ENCODE measurements at places on chromosomes 4 and X.

DNA sequence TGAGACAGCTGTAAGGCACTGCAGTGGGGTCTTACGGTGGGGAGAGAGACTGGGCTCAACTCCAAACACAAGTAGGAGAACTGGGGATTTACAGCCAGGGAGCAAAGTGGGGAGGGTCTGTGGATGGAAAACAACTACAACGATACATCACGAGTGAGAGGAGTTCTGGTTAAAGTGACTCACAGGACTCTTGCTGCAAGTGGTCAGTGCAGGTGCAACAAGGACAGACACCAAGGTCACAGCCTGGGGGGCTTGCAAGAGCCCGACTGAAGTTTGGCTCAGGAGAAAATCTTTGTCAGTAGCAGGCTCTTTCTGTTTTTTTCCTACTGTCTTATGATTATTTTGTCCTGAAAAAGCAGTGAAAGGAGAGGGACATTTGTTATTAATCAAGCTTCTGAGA lies 10.1 kb upstream of the FAT1 start:
- no peak for DNase-seq

- DNase-seq: no peak
Observed at GRCh38 chr4:146340798-146341197, 126.5 kb downstream of the REELD1 start.

DNA sequence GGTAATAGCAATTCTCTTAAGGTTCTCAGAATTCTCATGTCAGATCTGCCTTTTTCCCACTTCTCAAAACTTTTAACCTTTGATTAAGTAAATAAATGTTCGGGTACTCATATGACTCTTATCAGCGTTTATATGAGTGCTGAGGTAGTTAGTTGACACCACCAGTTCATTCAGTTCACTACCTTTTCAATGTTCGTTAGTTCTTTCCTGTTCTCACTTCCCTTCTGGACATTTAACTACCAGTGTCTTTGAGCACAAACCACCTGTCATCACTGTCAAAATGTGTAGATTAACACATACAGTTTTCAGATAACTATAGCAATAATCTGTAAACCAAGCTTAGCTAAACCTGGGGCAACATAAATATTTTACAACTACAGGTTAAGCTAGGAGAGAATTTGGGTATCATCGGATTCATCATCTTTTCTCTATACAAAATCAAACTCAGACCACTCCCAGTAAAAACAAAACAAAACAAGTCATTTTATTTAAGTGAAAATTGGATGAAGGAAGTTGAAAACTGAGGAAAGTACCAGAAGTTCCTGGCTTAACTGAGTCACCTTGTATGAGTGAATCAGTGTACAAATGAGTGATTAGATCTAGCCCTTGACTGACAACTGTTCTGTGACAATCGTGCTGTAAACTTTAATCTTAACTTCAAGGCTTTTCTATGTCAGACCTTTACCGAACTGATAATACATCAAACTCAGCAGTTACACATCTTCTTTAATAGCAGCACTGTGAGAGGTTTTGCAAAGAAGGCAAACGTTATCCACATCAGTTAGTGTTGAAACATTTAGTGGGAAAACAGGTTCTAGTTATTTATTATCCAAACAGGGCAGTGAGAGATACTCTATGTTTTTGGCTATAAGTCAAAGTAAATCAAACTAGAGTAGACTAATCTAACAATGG lies 41.9 kb downstream of the ARHGEF38 start:
- DNase-seq: no peak

GRCh38 chrX:2691543-2692220 lies 587 bp downstream of the CD99 start:
- peak; percentile 44 for DNase-seq

DNA sequence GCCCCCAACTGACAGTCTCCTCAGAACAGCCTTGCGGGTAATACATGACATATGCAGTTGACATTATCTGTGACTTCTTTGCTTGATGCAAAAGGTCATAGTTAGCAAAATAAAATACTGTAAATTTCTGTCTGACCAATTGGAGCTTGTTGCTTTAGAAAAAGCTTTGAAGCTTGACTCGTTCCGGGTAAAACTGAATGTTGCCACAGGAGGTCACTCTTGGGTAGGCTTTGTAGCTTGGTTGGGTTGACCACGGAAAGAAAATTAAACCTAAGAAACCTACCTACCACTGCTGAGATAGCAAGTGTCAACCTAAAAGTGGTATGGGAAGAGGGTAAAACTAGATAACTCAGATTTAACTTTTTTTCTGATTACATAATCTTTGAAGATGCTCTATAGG lies 23.2 kb downstream of the PRPS2 start:
- DNase-seq: peak; percentile 35

GRCh38 chrX:37854748-37855147 lies 7.4 kb upstream of the DYNLT3 start:
- no peak for DNase-seq

DNA sequence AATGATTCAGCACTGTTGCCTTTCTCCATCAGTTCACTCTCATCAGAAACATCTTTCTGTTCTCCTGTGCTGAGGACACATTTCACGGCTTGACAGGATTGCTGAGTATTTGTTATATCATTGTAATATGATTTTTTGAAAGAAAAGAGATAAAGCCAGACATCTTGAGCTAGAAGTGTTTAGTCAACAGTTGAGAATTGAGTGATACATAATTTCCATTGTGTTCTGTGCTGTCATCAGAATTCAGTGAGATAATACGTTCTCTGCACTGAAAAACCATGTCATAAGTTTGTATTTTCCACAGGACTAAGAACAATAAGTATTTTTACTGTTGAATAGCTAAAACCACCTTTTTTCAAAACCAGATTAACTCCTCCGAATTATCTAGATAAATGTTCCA lies 50.2 kb upstream of the GPRIN3 start:
- DNase-seq: no peak

Measured in CD4-positive, CD25-positive, alpha-beta regulatory T cell (primary cell).